ENCODE measurements at places on chromosomes 3 and 15. TPM values are rescaled to one million over a fixed set of nuclear protein-coding genes. Genes with fewer than 3 reads are reported as not detected.

Gene PLS1
- 1.6 TPM for total RNA-seq

Gene CP
- total RNA-seq = 0.69 TPM

Gene TLE3
- total RNA-seq = 155 TPM

Gene TMEM115
- 19.9 TPM for total RNA-seq

DNA sequence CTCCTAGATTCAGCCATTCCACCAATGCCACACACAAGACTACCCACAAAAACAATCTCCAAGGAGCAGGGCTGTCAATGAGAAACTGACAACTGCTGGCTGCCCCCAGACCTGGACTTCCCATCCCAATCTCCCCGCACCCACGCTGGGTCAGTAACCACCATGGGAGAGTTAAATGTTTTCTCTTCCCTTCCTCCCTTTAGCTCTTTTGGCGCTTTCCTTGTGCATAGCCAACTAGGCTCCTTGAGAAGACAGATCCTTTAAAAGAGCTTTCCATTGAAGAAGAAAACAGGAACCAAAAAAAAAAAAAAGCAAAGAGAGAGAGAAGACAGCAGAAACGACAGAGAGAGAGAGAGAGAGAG lies 8.3 kb downstream of the BCL6 start:
- H3K4me3 ChIP-seq = peak overlapping the region; percentile 79
- DNase-seq = no peak
- H3K36me3 ChIP-seq = no peaks in the 10 kb centered on the region
- H3K4me1 ChIP-seq = peaks cover 16% of the 10 kb centered on the region
- no peaks in the 10 kb centered on the region for H3K27me3 ChIP-seq

- no peak for DNase-seq
- H3K27me3 ChIP-seq = peaks cover 11% of the 10 kb centered on the region
- no peak overlapping the region for H3K4me3 ChIP-seq
- H3K36me3 ChIP-seq = no peaks in the 10 kb centered on the region
Observed at GRCh38 chr3:38644016-38644661, 5.3 kb downstream of the SCN5A start.

- H3K27ac ChIP-seq = no peak within 1 kb of the TSS
- no peaks in the 10 kb centered on the region for H3K4me1 ChIP-seq
- H3K27me3 ChIP-seq = no peaks in the 10 kb centered on the region
- no peak within 1 kb of the TSS for H3K4me3 ChIP-seq
Observed at GRCh38 chr3:128466840-128467541, at the start of gene DNAJB8. TSS of gene DNAJB8 (minus strand) at chr3:128466890. CDS start at chr3:128463245, 3,645 bp downstream.

All from naive thymus-derived CD4-positive, alpha-beta T cell (primary cell).